ENCODE measurements at places on chromosomes 2 and 18.

DNA sequence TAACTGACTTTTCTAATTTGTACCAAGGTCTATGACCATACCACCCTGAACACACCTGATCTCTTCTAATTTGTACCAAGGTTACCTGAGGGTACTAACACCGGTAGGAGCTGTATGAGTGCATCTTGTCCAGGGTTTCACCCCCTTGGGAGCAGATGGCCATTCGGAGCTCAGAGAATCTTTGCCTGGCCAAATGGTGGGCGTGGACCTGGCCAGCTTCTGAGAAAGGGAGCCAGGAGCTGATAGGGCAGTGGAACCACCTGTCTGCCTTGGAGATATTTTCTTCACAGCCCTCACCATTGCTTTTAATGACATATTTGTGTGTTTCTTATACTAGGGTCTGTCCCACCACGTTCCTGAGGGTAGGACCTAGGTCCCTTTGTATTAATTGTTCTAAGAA, 188.9 kb downstream of the LDLRAD4 start:
- no peak for DNase-seq

DNA sequence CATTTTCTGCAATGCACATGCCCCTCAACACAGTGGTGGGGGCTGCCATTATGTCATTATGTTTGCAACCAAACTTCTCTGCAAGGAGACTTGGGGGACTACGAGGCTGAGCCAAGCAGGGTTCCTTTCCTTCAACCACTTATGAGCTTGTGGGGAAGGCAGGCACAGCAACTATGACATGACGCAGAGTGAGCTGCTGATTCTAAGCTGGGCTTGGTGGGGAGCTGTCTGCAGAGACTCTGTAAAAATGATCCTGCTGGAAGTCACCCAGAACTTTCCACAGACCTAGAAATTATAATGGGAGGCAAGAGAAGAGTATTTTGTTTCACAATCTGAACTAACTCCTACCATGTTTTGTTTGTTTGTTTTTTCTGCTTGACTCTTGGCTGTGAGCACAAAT, 55.6 kb downstream of the INPP5D start:
- no peak for DNase-seq

DNA sequence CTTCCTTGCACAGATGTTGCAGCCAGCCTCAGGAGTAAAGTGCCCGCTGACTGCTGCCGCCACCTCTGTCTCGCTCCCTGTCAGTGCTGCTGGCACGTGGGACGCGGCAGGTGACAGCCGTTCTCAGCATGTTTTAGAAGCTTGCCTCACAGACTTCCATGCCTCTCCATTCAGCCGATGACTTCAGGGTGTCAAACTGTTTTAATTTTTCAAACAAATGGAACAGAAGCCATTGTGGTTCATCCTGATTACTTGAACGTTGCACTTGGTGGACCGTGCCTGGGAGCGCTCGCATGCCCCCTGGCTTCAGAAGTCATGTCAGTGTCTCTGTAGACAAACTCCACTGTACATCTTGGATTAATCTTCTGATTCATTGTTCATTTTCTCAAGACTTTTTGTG, 62.7 kb upstream of the EML6 start:
- no peak for DNase-seq

- DNase-seq = no peak
These were observed 901 bp downstream of the WDFY1 start for GRCh38 chr2:223944166-223944702.

GRCh38 chr2:109098251-109098920, 30.6 kb upstream of the SH3RF3 start:
- DNase-seq = no peak

DNA sequence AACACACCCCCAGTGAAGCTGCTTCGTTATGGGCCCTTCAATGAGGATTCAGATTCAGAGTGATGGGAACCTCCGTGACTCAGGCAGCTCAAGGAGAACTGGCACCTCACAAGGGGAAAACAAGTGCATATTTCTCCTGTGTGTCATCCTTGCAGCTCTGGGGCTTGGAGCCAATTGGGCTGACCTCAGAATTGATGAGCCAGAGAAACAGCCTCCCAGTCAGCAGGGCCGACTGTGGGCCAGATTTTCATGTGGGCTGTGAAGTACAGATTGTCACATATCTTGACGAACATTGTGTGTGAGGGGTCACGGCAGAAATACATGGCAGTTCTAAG, 189.6 kb upstream of the SP5 start:
- DNase-seq = peak; percentile 80

All from HFFc6 (cell line).